Central memory CD8-positive, alpha-beta T cell (primary cell): ENCODE measurements at places on chromosomes 5 and 9.

DNA sequence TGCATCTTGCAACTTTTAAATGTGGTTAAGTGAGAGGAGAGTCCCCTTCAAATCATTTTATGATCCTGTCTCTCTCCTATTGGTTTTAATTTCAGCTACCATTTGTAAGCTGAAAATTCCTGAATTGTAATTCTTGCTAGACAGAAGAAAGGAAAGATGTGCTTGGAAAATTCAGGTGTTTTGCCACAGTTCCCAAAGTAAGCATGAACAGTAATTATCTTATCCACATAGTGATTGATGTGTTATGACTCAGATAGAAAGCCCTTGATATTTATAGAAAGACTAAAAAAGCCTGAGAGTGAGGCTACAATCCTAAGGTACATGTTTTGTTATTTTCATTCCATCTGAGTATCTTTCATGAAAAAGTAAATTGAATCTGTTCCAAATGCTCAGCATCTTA, 492.5 kb downstream of the MAT2B start:
- H3K36me3 ChIP-seq = no peaks in the 10 kb centered on the region
- no peak for DNase-seq
- no peak overlapping the region for H3K4me3 ChIP-seq
- H3K27me3 ChIP-seq = no peaks in the 10 kb centered on the region

DNA sequence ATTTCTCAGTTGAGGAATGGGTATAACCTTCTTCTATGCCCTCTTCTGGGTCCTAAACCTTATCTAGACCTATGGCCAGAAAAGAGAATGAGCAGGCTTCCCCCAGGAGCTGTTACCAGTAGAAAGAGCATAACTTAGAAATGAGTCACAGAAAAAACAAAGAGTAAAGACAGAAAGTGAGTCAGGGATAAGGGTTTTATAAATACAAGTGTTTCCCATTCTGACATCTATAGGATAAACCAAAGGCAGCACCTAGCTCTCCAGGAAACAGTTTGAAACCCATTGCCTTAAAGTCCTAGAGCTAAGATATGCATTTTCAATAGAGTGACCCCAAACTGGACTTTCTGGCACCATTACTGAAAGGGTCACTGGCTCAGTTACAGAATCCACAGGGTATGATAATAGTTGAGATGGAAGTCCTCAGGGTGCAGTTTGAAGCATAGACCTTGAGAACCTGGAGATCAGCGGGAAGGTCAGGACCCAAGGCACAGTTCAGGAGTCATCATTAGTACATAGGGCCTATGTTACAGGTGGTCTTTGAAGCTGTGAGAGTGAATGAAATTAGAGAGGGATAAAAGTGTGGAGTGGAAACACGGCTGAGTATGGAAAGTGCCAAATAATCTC, 42.7 kb upstream of the LIFR start:
- no peak overlapping the region for H3K27ac ChIP-seq
- H3K27me3 ChIP-seq = peaks cover 63% of the 10 kb centered on the region
- no peak overlapping the region for H3K4me3 ChIP-seq
- H3K4me1 ChIP-seq = no peaks in the 10 kb centered on the region
- no peak for DNase-seq

- H3K27ac ChIP-seq = peak overlapping the region; percentile 47
- H3K27me3 ChIP-seq = peaks cover 9% of the 10 kb centered on the region
- H3K36me3 ChIP-seq = no peaks in the 10 kb centered on the region
These were observed 14.1 kb downstream of the HSPB3 start for GRCh38 chr5:54469622-54470021.

- peaks cover 40% of the 10 kb centered on the region for H3K27me3 ChIP-seq
- no peaks in the 10 kb centered on the region for H3K36me3 ChIP-seq
- no peak overlapping the region for H3K27ac ChIP-seq
- H3K4me1 ChIP-seq = no peaks in the 10 kb centered on the region
These were observed 26.2 kb downstream of the LHX3 start for GRCh38 chr9:136178773-136179075.

GRCh38 chr5:8633259-8633658, 764.3 kb downstream of the MTRR start:
- H3K4me1 ChIP-seq = no peaks in the 10 kb centered on the region
- DNase-seq = no peak
- H3K4me3 ChIP-seq = no peak overlapping the region

GRCh38 chr5:107269256-107269655, 401.5 kb downstream of the EFNA5 start:
- no peak for DNase-seq
- no peak overlapping the region for H3K4me3 ChIP-seq
- H3K27ac ChIP-seq = no peak overlapping the region
- H3K27me3 ChIP-seq = no peaks in the 10 kb centered on the region

GRCh38 chr5:127685662-127686061, 17.5 kb upstream of the CCDC192 start:
- H3K27ac ChIP-seq = no peak overlapping the region
- DNase-seq = no peak
- H3K4me3 ChIP-seq = no peak overlapping the region
- peaks cover 7% of the 10 kb centered on the region for H3K27me3 ChIP-seq
- no peaks in the 10 kb centered on the region for H3K4me1 ChIP-seq

- peaks cover 5% of the 10 kb centered on the region for H3K4me1 ChIP-seq
- peaks cover 46% of the 10 kb centered on the region for H3K36me3 ChIP-seq
- H3K27ac ChIP-seq = no peak overlapping the region
- DNase-seq = no peak
- no peaks in the 10 kb centered on the region for H3K27me3 ChIP-seq
These were observed 34.6 kb downstream of the SKIC3 start for GRCh38 chr5:95520206-95520605.

GRCh38 chr5:77663090-77663863, 24.8 kb upstream of the OTP start:
- H3K4me1 ChIP-seq = no peaks in the 10 kb centered on the region
- H3K4me3 ChIP-seq = no peak overlapping the region
- H3K27ac ChIP-seq = no peak overlapping the region

- H3K4me1 ChIP-seq = peaks cover 76% of the 10 kb centered on the region
- peak overlapping the region; percentile 11 for H3K4me3 ChIP-seq
- H3K27me3 ChIP-seq = no peaks in the 10 kb centered on the region
- H3K27ac ChIP-seq = peak overlapping the region; percentile 82
- H3K36me3 ChIP-seq = peaks cover 96% of the 10 kb centered on the region
These were observed 9.9 kb downstream of the HNRNPH1 start for GRCh38 chr5:179613460-179614071.

DNA sequence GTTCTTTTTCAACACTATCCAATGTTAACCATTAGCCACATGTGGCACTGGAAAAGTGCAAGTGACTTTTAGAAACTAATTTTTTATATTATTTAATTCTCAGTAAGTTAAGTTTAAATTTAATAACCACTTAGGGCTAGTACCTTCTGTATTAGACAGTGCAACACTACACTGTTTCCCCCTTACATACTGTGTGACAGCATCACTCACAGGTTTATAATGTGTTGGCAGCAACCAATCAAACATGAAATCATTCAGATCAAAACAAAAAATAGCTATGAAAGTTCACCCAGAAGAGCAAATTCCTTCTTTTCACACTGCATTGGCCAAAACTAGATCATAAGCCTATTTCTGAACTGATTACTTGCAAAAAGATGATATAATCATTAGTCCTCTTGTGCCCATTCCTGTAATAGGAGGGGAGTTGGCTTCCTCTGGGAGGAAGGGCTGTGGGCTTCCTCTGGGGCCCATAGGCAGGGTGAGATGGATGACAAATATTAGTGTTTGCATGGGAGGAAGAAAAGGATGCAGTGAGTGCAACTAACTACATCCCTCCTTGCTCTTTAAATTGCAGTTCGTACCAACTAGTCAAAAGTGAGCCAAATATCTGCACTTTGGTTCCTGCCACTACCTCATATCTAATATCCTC, 708.1 kb upstream of the RGMB start:
- H3K27ac ChIP-seq = no peak overlapping the region
- no peaks in the 10 kb centered on the region for H3K36me3 ChIP-seq
- no peaks in the 10 kb centered on the region for H3K27me3 ChIP-seq
- no peaks in the 10 kb centered on the region for H3K4me1 ChIP-seq

- DNase-seq = no peak
- H3K4me1 ChIP-seq = peaks cover 10% of the 10 kb centered on the region
- no peaks in the 10 kb centered on the region for H3K27me3 ChIP-seq
- H3K4me3 ChIP-seq = no peak overlapping the region
- no peak overlapping the region for H3K27ac ChIP-seq
These were observed 234.2 kb upstream of the RFX3 start for GRCh38 chr9:3760031-3760430.

- no peak overlapping the region for H3K4me3 ChIP-seq
- no peak for DNase-seq
- H3K27me3 ChIP-seq = no peaks in the 10 kb centered on the region
- H3K27ac ChIP-seq = no peak overlapping the region
- H3K36me3 ChIP-seq = no peaks in the 10 kb centered on the region
These were observed 118.4 kb downstream of the PLK2 start for GRCh38 chr5:58341476-58341875.

- H3K4me1 ChIP-seq = peaks cover 10% of the 10 kb centered on the region
- no peaks in the 10 kb centered on the region for H3K27me3 ChIP-seq
- no peak for DNase-seq
- peaks cover 2% of the 10 kb centered on the region for H3K36me3 ChIP-seq
These were observed 89.0 kb downstream of the GCNT4 start for GRCh38 chr5:74963407-74963806.

GRCh38 chr5:132177691-132178149, 49.9 kb downstream of the P4HA2 start:
- no peak overlapping the region for H3K4me3 ChIP-seq
- H3K27ac ChIP-seq = no peak overlapping the region
- H3K4me1 ChIP-seq = peaks cover 18% of the 10 kb centered on the region
- DNase-seq = no peak
- H3K27me3 ChIP-seq = no peaks in the 10 kb centered on the region

DNA sequence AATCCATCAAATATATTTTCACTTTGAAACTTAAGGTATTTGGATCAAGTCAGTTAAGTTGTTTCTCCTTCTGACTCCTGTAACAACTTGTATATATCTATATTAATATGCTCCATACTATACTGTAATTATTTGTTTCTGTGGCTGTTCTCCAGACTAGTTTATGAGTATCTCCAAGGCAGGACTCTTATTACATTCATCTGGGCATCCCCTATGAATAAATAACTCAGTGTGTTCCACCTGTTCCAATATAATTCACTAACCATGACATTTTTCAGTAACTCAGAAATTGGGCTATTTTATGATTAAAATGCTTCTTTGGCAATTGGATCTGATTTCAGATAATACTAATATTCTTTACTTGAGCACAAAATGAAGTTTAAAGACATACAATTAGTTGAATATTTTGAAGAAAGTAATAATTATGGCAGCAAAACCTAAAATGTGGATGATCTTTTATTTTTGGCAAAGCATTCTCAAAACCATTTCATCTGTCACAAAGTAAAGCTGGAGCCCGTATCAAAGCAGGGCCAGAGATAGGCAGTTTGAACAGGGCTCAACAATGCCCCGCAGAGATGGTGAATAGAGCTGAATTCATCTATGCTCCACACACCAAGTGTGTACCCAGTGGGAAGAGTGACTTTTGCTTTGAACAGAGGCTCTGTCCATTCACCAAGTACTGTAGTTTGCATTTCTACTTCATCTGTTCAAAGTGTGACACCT, 314.3 kb downstream of the PDE4D start:
- no peak overlapping the region for H3K27ac ChIP-seq
- no peak for DNase-seq
- H3K4me3 ChIP-seq = no peak overlapping the region
- peaks cover 2% of the 10 kb centered on the region for H3K36me3 ChIP-seq
- H3K4me1 ChIP-seq = no peaks in the 10 kb centered on the region

- no peak overlapping the region for H3K4me3 ChIP-seq
- no peaks in the 10 kb centered on the region for H3K36me3 ChIP-seq
- H3K4me1 ChIP-seq = no peaks in the 10 kb centered on the region
- no peak overlapping the region for H3K27ac ChIP-seq
- H3K27me3 ChIP-seq = peaks cover 78% of the 10 kb centered on the region
These were observed 76.0 kb upstream of the FSTL4 start for GRCh38 chr5:133688391-133688790.

GRCh38 chr9:95552814-95553546, 36.2 kb upstream of the PTCH1 start:
- no peak for DNase-seq
- H3K4me1 ChIP-seq = no peaks in the 10 kb centered on the region
- no peak overlapping the region for H3K4me3 ChIP-seq
- peaks cover 63% of the 10 kb centered on the region for H3K27me3 ChIP-seq
- H3K27ac ChIP-seq = no peak overlapping the region
- H3K36me3 ChIP-seq = no peaks in the 10 kb centered on the region

- H3K27ac ChIP-seq = no peak overlapping the region
- no peak for DNase-seq
- no peaks in the 10 kb centered on the region for H3K4me1 ChIP-seq
- H3K4me3 ChIP-seq = no peak overlapping the region
These were observed 83.0 kb downstream of the CMYA5 start for GRCh38 chr5:79772651-79773050.
